ENCODE measurements at places on chromosomes 7 and 10. TPM values are rescaled to one million over a fixed set of nuclear protein-coding genes. Genes with fewer than 3 reads are reported as not detected.

Gene LRRC61
- total RNA-seq, result 26.1 TPM

Gene SPAM1
- not detected for total RNA-seq

Gene NUB1
- total RNA-seq, result 26.5 TPM

Gene OR2A12
- total RNA-seq, result not detected

Gene NOS3
- 8.2 TPM for total RNA-seq

Gene HGF
- total RNA-seq, result 0.16 TPM

Gene SPDYE6
- total RNA-seq, result not detected

Gene GRID2IP
- not detected for total RNA-seq

Gene COBL
- total RNA-seq, result 0.03 TPM

Gene COPG2
- total RNA-seq, result 15.4 TPM

Gene MINPP1
- 10.4 TPM for total RNA-seq

Gene SORBS1
- 0.32 TPM for total RNA-seq

Gene GPR141
- not detected for total RNA-seq

Gene H2BK1
- total RNA-seq, result not detected

Gene TAF6
- total RNA-seq, result 72.9 TPM

Gene SPRN
- not detected for total RNA-seq

Gene BHLHA15
- total RNA-seq, result not detected

Gene PTN
- total RNA-seq, result not detected

Gene VWDE
- 0.30 TPM for total RNA-seq

Gene CDNF
- 0.71 TPM for total RNA-seq

Gene TLL2
- total RNA-seq, result not detected

Gene NPY4R
- not detected for total RNA-seq

Gene C7orf57
- total RNA-seq, result 0.15 TPM

Gene MRLN
- total RNA-seq, result not detected

Gene ITPRID1
- not detected for total RNA-seq

Gene SH2B2
- total RNA-seq, result 2.3 TPM

Gene MMD2
- total RNA-seq, result not detected

Gene AKR1C4
- total RNA-seq, result not detected

Gene GIMAP4
- 11.1 TPM for total RNA-seq

Gene VSTM4
- 0.08 TPM for total RNA-seq

Gene ADAM8
- total RNA-seq, result 72.7 TPM

Gene CRPPA
- total RNA-seq, result 0.46 TPM

Gene CROT
- total RNA-seq, result 5.4 TPM

Gene RPEL1
- not detected for total RNA-seq

Gene GPRIN2
- total RNA-seq, result not detected

Gene SBDS
- total RNA-seq, result 94.2 TPM

Gene ZNF22
- 22.9 TPM for total RNA-seq

Gene FGFBP3
- total RNA-seq, result 2.6 TPM

Gene FXYD4
- not detected for total RNA-seq

Gene MSMB
- not detected for total RNA-seq

Gene XPNPEP1
- total RNA-seq, result 57.0 TPM

Gene STK31
- total RNA-seq, result not detected

Gene FEZF1
- not detected for total RNA-seq

Gene KCND2
- total RNA-seq, result not detected

Gene ADRA2A
- 0.10 TPM for total RNA-seq

Gene SLC18A2
- total RNA-seq, result 0.18 TPM

Gene BTBD16
- total RNA-seq, result not detected

Gene NME8
- not detected for total RNA-seq

Gene MLXIPL
- 0.43 TPM for total RNA-seq

Measured in activated T-cell treated with anti-CD3 and anti-CD28 coated beads, Interleukin-2, amount 50 U/mL, for 4 hours (primary cell).